Lung (tissue), 17 donors: ENCODE measurements at places on chromosomes 7 and 10. TPM values are rescaled to one million over a fixed set of nuclear protein-coding genes. Genes with fewer than 3 reads are reported as not detected.
A peak's percentile ranks its signal among the peaks of the same experiment; 100 is the strongest.

CYP3A4 gene
- polyA plus RNA-seq = not detected

CYP3A7 gene
- polyA plus RNA-seq = 0.19 TPM

AMPH gene
- polyA plus RNA-seq = 0.18 TPM

CCL26 gene
- 0.94 TPM for polyA plus RNA-seq

SUN3 gene
- polyA plus RNA-seq = 0.18 TPM

HNRNPH3 gene
- polyA plus RNA-seq = 100 TPM

WDR86 gene
- polyA plus RNA-seq = 1.9 TPM

- no peak for DNase-seq
Measured at GRCh38 chr7:134548877-134549276, at the start of gene AKR1B15. AKR1B15 (plus strand) TSS chr7:134549110; CDS start chr7:134564620, 15,510 bp downstream.

- DNase-seq = no peak
Measured at GRCh38 chr7:129707910-129708499, 96.5 kb downstream of the NRF1 start.

- peak; percentile 40 for DNase-seq
Measured at GRCh38 chr10:107409522-107409921, 245.0 kb upstream of the SORCS1 start.

DNA sequence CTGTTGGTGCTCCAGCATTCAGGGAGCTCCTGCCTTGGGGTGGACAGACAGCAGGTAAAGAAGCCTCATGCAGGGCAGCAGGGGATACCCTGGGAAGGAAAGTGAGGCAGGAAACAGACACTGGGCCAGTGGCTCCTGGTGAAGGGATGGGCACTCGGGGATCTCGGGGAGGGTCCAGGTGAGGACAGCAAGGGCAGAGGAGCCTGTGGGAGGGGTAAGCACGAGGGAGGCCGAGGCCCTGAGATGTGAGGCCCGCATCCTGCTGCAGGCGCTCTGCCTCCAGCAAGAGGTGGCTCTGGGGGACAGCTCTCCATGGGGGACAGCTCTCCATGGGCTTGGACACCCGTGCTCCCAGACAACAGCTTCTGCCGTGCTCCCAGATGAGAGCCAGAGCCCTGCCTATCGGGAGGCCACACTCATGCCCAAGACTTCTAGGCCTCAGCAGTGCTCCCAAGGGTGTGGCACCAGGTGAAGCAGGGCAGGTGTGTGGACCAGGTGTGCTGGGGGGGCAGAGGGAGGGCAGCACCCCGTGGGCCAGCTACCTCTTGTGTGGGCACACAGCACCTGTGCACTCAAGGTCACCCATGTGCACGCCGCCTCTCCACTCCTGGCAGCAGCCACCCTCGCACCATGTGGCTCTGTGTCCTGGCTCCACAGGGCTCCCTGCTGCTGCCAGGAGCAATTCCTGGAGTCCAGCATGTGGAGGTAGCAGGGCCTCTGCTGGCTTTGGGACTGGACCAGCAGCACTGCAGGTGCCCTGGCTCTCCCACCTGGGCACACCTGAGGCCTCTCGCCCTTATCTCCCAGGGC is 93.6 kb upstream of the INSIG1 start:
- DNase-seq = no peak

GRCh38 chr10:81248886-81249285 is 626.1 kb upstream of the NRG3 start:
- no peak for DNase-seq

- DNase-seq = peak; percentile 40
Measured at GRCh38 chr7:1053002-1053411, 8.7 kb downstream of the GPR146 start.

GRCh38 chr7:95421847-95422444 is 12.9 kb downstream of the PON2 start:
- DNase-seq = no peak

DNA sequence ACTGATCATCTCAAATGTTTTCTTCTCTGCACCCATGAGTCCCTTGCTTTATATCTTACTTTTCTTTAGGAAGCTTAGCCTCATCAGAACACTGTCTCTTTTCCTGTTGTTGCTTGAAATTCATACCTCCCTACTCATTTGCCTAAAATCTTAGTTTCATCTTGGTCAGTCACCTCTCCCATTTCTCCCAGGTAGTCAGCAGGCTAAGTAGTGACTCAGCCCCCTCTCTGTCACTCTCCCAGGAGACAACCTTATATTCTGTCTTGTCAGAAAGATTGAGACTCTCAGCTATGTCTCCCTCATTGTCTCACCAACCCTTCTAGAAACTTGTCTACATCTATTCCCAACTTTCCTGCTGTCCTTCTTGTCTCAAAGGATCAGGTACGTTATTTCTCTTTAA is 280.9 kb downstream of the BBS9 start:
- DNase-seq = no peak

DNA sequence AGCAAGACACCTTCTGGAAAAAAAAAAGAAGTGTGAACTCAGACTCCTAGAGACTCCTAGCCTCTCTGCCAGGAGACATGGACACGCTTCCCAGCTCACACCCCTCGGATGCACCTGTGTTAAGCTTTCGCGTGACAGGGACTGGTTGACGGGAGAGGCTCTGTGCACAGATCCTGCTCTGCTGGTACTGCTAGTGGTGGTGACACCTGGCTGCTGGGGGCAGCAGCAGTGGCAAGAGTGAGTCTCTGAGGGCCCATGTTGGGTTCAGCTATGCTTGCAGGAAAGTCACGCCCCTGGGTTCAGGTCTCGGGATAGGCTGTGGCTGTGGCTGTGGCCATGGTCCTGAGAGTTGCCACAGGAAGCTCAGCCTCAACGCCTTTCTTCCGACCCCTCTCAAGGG is 81.1 kb downstream of the XRCC2 start:
- no peak for DNase-seq

GRCh38 chr10:75718991-75719390 is 287.6 kb downstream of the LRMDA start:
- DNase-seq = no peak

DNA sequence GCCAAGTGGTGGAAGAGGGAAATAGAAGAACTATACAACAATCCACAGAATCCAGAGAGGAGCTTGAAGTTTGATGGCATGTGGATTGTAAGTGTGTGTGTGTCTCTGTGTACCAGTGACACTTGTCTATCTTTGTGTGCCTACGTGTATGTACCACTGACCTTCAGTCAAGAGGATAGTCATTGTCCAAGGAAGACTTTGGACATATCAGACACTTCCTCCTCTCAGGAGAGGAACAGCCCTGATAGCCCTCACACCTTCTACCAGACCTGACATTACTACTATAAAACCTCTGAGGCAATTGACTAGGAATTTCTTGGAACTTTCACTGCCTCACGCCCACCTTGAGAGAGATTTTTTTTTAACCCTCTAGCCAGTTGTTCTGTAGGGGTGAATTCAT is 19.6 kb upstream of the MGAM2 start:
- DNase-seq = no peak

- no peak for DNase-seq
Measured at GRCh38 chr7:66847879-66848790, 72.9 kb upstream of the TMEM248 start.

- no peak for DNase-seq
Measured at GRCh38 chr7:52944921-52945320, 90.5 kb upstream of the POM121L12 start.

DNA sequence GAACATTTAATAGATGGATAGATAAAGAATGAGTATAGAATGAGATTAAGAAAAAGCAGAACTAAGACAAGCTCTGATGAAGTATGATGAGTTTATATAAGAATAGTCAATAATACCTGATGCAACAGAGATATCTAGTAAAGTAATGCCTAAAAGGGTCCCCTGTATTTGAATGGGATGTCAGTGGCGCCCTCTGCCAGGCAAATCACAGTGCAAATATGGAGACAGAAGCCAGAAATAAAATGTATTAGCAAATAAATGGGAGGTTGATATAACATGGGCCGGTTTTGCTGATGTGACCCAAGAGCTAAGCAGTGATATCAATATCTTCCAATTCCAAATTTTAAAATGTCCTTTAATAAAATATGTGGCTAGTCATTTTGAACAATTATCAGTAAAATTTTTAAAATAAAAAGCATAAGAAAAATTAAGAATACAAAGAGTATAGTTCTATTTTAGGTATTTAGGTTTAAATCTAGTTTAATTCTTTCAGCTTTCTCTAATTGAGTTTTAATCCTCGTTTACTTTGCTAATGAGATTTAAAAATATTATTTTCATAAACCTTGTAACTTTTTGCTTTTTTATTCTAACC is 62.6 kb downstream of the ADK start:
- peak; percentile 26 for DNase-seq

DNA sequence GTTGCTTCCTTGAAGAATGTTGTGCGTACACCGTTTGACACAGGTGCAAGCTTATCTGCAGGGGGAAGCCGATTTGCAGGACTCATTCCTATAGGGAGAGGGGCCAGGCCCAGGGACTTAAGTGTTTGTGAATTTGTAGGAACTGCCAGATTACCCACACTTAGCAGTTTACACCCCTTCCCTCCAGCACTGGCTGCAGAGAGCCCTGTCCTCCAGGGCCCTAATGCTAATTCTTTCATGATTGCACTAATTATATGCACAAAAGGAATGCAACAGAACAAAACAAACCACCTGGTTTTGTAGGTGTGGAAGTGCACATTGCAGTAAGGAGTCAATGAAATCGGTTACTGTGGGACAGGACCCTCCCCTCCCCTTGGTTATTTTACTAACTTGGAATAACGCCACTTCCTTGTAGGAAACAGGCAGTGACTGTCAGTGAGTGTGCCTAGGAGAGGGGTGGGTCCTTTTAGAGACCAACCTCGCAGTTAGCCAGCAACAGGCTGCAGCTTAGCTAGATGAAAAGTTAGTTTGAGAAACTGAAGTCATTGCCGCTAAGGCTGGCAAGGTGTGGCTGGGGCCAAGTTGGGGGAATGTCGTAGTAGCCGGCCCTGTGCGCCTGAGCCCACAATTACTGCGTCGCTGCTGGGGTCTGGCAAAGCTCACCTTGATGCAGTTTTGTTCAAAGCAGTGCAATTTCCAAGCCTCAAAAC is 60.6 kb downstream of the CUX1 start:
- DNase-seq = no peak

DNA sequence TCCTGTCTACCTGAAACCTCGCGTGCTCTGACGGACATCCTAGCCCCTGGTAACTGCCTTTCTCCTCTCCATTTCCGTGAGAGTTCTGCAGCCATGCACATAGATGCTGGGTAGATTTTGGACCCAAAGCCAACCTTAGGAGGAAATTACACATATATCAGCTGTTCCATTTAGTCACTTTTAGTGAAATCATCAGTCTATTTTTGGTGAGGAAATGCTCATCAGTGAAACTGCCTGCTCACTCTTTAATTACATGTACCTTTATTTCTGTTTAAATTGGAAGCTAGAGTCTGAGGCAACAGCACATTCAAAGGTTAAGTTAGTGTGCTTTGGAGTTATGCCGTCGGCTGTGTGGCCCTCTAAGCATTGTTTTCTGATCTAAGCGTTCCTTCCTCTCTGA is 231.3 kb downstream of the WDR37 start:
- no peak for DNase-seq

- DNase-seq = no peak
Measured at GRCh38 chr10:63446716-63447440, 18.9 kb downstream of the JMJD1C start.

DNA sequence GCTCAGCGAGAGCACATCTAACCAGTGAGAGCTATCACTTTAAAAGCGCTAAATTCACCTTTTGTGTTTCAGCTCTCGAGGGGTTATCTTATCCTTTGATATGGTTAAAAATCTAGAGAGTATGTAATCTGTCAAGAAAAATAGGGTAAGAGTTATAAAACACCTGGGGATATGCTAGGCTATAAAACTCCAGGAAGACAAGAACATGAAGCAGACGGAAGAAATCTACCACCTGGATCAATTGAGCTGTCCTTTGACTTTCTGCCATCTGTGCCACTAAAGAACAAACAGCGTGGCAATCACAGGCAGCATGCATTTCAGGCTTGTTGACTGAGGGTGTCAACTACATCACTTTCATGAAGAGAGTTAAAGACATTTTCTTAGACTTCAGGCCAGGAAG is 83.1 kb downstream of the ZNF248 start:
- no peak for DNase-seq

- peak; percentile 78 for DNase-seq
Measured at GRCh38 chr10:88966797-88967196, 14.2 kb upstream of the ACTA2 start.

DNA sequence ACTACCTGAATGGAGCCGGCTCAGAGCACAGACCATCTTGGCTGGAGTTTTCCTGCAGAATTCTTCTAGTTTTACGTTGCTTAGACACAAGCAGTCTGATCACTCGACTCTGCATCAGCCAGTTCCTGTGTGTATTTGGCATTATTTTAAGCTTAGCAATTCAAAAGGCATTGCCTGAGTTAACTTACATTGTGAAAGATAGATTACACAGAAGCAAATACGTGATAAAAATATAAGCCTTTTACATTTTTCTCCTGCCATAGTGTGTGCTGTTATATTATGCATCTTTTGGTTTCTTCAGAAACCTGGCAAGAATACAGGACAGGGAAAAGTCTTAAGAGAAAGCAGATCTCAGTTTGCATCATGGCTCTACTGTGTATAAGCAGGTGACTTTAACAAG is 98.1 kb downstream of the LRRC4 start:
- DNase-seq = no peak

DNA sequence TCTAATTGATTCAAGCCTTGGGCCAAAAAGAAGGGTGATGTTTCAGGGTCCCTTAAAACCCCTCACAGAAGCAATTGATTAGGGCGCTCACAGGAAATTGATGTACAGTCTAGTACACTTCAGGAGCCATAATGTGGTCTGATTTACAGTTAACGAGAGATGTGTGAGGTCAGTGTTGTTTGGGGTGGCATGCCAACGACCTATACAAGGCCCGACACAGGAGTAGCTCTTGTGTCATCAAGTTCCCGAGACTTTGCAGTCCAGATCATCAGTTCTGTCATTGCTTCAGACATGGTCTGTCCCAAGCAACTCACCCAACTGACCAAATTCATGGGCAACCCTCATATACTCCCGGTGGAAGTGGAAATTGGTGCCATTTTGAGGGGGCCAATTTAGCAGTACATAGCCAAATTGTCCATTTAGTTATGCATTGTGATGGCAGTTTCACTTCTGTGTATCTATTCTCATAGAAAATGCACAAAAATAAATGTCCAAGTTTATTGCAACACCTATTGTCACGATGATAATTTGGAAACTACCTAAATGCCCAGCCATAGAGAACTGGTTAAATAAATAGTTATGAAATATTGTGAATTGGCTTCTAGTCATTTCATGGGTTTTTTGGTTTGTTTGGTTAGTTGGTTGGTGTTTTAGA is 18.0 kb upstream of the ARID5B start:
- no peak for DNase-seq

DNA sequence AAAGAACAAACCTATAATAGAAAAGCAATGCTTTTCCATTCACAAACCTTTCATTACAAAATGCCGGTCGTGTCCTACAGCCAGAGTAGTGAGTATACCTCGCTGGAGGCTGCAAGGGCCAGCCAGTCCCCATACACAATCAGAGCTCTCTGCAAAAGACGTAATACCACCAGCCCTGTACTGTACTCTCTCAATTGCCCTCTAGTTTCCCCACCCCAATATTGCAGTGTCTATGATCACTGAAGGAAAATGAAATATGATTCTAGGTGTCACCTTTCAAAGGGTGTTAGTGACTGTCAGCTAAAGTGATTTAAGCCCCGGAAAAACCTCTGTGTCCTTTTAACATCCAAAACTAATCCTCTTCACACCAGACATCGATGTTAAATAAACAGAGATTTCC is 24.8 kb downstream of the PLXNA4 start:
- DNase-seq = no peak

- DNase-seq = no peak
Measured at GRCh38 chr10:116281775-116282174, 8.8 kb upstream of the GFRA1 start.
